ENCODE measurements at places on chromosomes 1 and 21.

DNA sequence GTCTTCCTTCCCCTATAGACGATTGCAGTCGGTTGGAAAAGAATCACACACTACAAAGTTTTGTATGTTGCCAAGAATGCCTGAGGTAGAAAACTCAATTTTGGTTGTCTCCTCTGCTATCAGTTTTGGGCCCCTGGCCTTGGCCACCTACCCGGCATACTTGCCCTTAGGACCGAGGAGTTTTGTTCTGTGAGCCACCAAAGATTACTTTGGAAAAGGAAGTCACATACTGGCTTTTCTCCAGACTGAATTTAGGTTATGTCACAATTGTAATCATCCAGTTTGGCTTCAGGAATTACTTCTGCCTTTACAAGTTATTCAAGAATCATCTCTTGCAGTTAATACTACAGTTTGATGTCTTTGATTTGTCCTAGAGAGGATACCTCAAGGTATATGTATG lies 71.4 kb downstream of the RGL1 start:
- DNase-seq, result no peak

DNA sequence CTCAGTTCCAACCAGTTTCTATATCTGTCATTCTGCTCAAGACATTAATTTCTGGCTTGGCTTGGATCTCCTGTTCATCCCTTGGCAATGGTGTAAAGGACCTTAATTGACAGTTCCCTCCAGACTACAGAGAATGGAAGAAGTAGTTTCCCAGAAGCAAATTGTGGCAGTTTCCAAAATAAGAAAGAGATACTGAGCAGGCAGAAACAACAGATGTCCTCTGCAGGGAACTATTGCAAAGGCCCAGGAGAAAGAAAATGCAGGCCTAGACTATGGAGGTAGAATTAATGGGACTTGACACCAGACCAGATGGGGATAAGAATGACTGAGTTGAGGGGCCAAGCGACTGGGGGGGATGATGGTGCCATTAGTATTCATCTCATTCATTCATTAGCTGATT lies 6.1 kb upstream of the AK2 start:
- DNase-seq, result no peak

- no peak for DNase-seq
These were observed 153.1 kb upstream of the PLXNA2 start for GRCh38 chr1:208397286-208397685.

DNA sequence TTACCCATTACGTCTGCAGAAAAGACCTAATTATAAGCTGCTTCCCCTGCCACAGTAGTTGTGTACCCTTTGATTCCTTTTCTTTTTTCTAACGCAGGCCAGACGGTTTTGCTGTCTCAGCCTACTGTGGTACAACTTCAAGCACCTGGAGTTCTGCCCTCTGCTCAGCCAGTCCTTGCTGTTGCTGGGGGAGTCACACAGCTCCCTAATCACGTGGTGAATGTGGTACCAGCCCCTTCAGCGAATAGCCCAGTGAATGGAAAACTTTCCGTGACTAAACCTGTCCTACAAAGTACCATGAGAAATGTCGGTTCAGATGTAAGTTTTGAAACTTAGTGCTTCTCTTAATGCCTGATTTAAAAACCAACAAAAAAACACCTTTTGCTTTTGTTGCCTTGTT lies 35.8 kb downstream of the ATF6 start:
- DNase-seq, result no peak

DNA sequence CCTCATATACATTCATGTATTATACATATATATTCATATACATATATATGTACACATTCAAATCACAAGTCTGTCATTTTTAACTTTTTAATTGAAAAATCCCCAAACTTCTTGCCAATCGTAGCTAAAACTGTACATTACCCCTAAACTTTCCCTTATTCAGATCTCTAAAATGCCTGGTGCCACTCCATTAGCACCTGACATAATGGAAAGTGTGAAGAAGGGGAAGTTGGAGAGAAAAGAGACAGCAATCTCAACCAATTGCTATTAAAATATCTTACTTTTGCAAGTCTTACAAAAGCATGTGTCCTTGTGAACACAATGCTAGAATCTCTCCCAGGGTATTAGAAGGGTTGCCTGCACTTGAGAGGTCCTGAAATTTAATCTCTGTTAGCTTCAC lies 22.7 kb upstream of the PRKACB start:
- DNase-seq, result no peak

DNA sequence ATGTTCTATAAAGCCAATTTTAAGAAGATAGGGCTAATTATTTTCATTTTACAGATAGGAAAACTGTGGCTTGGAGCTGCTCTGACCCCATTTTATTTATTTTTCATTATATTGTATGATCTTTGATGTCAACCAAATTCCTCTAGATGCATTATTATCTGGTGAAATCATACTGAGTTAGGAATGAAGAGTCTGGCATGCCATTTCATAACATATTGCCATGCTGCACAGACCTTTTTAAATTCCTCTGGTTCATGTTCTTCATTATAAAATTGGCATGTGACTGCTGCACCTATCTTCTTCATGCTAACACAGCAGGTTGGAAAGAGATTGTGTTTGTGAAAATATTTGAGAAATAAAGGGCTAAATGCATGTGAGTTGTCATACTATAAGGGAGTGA lies 12.7 kb downstream of the PRRX1 start:
- DNase-seq, result no peak

DNA sequence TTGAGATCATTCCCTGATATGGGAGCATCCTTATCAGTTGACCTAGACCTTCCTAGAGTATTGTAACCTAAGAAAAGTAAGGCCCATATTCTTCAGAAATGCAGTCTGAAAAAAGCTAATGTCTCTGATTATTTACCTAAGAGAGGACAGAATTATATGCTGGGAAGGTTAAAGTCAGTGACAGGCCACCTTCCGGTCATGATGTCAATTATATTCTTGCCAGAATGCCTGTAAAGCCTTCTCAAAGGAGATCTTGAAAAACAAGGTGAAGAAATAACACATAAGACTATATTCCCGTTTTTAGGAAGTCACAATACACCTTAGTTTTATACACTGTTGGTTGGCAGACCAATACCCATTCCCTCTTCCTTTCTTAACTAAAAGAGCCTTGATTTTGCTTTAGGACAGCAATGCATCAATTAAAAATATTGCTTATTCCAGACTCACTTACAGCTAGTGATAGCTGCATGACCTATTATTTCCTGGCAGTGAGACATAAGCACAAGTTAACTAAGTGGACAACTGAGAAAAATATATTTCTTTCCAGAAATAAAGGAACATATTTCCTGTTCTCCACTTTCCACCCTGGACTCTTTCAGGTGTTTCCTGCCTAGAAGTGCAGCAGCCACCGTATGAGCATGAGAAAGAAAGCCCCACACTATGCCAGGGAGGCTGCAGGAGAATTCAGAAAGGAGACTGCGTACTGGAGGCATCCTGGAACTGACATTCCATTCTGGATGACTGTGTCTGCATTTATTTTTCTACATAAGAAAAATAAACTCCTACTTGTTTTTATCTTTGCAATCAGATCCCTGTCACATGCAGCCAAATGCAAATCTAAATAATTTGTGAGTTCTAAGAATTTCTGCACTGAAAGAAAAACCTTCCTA lies 332.9 kb upstream of the PTBP2 start:
- DNase-seq, result no peak

DNA sequence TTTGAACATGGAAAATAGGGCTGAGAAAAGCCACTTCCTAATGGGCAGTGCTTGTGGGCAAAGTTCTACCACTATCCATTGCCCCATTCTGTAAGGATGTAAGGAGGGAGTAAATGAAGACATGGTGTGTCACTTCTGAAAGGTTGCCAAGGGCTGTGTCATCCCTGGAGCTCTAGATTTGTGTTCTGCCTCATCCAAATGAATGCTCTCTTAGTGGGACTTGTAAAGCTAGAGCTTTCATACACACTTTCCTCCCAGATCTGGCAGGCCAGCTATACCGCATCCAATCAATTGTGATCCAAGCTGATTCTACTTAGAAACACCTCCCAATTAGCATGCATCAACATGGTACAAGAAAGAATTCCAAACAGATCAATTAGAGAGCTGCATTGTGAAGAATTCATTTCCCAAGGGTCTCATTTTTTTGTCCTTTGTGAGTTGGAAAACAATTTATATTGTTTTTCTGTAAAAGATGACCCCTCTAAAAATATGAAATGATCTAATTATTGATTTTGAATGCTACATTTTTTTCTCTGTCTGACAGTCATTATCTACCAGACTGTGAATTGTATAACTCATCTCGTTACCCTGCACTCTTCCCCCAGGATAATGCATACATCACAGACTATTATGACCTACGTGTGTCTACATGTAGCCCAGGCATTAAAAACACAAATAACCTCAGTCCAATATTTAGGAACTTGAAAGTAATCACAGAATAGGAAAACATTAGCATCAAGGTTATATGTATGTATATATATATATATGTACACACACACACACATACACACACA lies 117.1 kb upstream of the DUSP10 start:
- no peak for DNase-seq

DNA sequence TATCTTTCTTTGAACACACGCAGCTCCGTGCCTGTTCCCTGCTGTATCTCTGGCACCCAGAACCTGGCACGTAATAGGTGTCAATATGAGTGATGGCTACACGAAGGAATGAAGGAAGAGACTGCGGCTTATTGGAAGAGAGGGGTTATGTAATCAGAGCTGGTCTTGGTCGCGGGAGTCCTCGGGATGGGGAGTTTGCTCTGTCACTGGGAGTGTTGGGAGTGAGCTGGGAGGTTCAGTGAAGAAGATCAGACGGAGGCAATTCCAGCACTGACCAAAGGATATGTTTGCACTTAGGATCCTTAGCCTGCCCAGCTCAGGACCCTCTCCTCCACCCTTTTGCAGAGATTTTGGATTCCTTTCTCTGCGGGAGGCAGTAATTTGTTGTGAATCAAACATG lies 709.1 kb downstream of the PTPRU start:
- DNase-seq, result no peak

- no peak for DNase-seq
These were observed 18.9 kb downstream of the GRIK1 start for GRCh38 chr21:29920938-29921337.

DNA sequence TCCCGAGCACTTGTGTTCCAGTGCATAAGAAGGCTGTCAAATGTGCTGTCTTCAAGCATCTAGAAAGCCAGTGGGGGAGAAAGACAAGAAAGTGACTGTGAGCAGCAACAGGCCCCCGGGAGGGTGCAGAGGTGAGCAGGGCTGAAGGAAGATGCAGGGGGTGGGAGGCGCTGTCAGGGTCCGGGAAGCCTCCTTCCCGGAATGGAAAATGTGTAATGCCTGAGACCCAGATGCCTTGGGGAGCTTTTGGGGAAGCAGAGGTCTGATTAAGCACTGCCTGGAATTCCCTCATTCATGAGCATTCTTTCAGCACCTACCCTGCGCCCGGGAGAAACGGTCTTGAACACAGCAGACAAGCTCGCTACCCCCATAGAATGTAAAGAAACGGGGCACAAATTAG lies 1.3 kb downstream of the NPHP4 start:
- no peak for DNase-seq

DNA sequence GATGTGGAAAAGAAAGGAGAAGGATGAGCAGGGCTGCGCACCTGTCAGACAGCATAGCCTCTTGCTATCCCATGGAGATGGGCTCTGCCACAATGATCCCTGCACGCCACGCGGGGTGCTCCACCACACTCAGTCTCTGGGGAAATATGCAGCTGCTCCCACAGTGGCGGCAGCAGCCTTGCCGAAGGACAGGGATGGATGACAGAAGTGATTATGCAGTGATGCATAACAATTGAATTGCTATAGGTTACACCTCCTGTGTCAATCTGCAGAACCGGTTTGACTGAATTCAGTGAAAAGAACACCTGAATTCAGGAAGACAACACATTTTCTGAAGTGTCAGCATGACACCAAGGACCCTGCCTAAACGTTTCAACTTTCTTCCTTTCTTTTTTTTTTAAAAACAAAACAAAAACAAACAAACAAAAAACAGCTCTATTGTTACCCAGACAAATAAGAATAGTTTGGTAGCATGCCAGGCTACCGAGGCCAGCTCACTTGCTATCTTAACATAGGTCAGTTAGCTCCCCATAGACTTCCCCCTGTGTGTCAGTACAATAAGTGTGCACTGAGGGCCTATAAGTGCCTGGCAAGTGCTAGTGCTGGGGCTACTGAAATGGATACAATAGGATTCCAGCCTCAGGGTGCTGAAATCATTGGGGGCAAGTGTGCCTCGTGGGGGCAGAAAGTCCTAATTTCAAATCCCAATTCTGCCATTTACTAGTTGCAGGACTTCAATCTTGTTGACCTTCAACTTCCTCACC lies 127.6 kb upstream of the LMO4 start:
- DNase-seq, result no peak

DNA sequence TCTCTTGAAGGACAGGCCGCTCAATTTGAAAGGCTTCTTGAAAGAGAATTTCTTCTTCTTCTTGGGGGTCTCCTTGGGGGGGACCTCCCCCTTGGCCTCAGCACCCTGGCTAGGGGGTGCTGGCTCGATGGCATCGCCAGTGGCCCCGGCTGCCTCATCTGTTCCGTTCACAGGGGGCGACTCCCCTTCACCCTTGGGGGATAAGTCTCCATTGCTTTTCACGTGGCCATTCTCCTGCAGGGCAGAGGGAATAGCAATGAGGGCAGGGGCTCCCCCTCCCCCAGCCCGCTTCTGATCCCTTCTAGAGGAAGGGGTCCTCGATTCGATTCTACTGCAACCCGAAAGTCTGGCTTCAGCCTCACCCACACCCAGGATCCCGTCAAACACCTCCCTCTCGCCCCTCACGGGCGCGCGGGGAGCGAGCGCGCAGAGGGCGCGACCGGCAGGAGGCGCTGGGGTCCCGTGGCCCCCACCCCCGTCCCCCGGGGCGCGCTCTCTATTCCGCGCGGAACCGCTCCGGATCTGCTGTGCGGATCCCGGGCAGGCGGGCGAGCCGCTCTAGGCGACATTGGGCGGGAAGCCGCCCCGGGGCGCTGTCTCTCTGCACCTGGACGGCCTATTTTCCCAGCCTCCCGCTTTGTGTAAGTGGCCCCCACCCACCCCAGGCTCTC lies 1.0 kb downstream of the MARCKSL1 start:
- peak; percentile 63 for DNase-seq

DNA sequence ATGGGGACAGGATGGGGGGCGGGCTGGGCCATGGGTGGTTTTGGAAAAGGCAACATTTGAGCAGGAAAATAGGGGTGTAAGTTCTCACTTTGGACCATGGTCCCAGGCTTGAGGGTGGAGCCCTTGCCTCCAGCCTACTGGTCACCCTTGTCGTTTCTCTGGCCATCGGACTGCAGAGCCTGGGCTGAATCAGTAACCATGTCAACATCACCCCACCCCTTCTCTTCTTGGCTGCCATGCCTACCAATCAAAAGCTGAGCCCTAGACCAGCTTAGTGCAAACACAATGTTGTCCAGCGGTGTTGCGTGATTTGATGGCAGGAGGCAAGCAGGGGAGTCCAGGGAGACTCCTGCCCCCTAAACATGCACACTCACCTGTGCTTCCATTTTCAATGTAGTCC lies 231.0 kb upstream of the KAZN start:
- DNase-seq, result no peak

- DNase-seq, result no peak
These were observed 77.8 kb downstream of the TMEM53 start for GRCh38 chr1:44596511-44596910.

GRCh38 chr1:205598841-205599668 lies 32.8 kb downstream of the ELK4 start:
- DNase-seq, result no peak
